ENCODE measurements at places on chromosomes 1 and 21.

GRCh38 chr1:65265651-65266351, 43.5 kb upstream of the DNAJC6 start:
- DNase-seq: peak; percentile 65

GRCh38 chr1:88608139-88608943, 75.7 kb upstream of the PKN2 start:
- DNase-seq: peak; percentile 19

- no peak for DNase-seq
Measured at GRCh38 chr1:93495911-93496310, 48.0 kb downstream of the FNBP1L start.

- no peak for DNase-seq
Measured at GRCh38 chr1:62572476-62572875, 24.8 kb upstream of the ANGPTL3 start.

- peak; percentile 21 for DNase-seq
Measured at GRCh38 chr21:42309753-42310213, 5.4 kb downstream of the TFF3 start.

DNA sequence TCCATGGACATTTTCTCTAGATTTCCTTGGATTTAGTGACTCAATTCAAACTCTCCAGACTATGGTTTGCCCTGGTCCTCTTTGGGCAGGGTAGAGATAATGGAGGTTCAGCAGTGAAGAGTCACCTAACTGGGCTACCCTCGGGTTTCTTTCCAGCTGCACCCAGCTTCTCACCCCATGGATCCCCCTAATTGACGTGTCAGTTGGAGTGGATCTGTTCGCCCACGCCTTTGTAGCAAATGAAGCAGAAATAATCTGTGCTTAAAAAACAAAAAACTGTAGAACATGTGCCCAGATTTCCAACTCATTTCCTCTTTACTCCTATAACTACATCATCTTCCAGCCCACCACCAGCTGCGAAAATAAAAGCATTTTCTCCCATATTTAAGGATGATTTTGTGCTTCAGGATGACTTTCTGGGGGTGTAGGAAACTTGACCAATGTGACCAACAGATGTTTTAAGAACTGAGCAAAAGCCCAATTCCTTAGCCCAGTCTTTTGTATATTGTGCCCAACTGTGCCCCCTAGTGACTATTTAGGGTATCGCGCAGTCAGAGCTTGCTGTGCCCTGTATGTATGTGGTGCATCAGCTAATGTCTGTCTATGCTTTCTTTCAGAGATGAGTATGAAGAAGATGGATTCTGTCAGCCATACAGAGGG, 66.5 kb upstream of the UBE2U start:
- peak; percentile 88 for DNase-seq

- DNase-seq: peak; percentile 97
Measured at GRCh38 chr1:85611425-85611824, 30.9 kb downstream of the CCN1 start.

DNA sequence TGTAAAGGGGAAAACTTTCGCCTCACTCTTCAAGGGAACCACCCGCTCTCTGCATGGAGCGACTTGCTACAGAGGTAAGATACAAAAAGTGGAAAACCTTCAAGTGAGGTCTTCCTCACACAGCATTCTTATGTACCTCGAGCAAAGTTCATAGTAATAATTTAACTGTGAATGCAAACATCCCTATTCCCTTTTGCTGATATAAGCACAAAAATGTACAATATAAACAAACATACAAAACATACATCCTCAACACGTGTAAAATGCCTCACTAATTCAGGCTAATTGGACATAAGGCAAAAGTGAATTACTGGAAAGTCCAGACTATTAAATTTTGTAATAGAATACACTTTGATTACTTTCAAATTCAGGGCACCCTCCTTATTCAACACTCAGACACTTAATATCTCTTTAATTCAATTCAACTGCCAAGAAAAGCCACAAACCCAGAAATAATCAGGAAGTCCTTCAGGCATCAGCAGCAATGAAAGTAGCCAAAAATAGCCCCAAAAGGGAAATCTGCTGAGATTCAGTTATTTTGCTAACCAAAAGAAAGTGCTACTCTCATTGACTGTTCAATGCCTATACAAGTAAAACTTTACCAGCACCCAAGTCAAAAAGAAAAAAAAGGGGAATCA, 15.2 kb upstream of the LMX1A start:
- DNase-seq: no peak
